MCF 10A (cell line): ENCODE measurements at places on chromosomes 2 and 18. TPM values are rescaled to one million over a fixed set of nuclear protein-coding genes. Genes with fewer than 3 reads are reported as not detected.

DNA sequence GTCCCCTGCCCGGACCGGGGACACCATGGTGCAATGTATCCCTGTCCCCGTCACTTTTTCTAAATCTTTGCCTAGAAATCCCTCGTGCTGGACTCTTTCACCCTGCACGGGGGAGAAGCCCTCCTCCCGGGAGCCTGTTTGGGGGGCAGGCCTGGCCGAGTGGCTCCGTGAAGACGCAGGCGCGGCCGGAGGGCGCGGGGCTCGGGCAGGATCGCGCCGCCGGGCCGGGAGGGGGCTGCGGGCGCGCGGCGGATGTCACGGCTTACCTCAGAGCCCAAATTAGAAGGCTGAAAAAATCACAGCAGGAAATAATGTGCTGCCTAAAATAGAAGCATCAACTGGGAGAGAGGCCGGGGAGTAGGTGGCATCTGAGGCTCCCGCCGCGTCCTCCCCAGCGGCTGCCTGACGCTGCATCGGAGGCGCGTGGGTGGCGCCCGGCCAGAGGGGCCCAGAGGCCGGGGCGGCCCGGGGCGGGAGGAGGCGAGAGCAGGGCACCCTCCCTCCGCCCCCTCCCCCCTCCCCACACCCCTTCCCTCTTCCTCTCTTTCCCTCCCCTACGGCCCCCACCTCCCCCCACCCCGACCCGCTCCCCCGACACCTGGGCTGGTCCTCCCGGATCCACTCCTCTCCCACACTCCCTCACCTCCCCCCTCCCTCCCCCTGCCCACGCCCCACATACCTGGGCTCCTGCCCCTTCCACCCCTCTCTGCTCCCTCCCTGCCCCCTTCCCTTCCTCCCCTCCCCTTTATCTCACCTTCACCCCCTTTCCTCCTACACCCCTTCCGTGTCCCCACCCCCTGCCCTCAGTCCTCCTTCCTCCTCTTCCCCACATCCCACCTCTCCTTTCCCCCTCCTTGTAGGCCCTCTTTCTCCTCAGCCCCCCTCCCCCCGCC is 51.9 kb downstream of the SLC4A1AP start:
- no peak for DNase-seq

- peak; percentile 98 for DNase-seq
These were observed 21.0 kb upstream of the STAT4 start for GRCh38 chr2:191171708-191172355.

The ANKRD23 gene
- total RNA-seq, result 3.4 and 7.6 TPM in 2 replicates

- DNase-seq, result no peak
These were observed 97.9 kb upstream of the RIOK3 start for GRCh38 chr18:23355206-23355605.

DNA sequence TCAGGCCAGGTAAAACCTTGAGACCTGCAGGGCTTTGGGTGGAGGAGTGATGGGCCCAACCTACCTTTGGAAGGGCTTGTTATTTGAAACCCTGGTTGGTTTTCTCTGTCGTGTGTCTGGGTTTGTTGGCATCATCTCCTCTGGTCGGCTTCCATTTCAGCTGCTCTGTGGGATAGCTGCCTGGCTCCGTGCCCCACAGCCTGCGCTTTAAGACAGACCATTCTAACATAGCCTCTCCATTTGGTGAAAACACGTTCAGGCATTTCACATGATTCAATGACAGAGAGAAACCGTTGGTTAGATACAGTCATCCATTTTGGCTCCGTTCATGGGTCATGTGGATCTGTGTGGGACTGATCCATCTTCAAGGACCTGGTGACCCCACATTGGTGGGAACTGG is 37.0 kb upstream of the LYPD6B start:
- no peak for DNase-seq

DNA sequence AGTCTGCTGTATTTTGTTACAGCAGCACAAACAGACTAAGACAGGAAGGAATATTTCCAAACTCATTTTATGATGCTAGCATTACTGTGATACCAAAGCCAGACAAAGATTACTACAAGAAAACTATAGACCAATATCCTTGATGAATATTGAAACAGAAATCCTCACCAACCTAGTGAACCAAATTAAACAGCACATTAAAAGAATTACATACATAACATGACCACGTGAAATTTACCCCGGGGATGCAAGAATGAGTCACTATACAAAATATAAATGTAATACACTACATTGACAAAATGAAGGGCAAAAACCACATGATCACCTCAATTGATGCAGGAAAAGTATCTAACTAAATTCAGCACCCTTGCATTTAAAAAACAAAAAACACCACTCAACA is 112.6 kb downstream of the CHN1 start:
- DNase-seq, result peak; percentile 11

The UCN gene
- total RNA-seq, result 7.9 and 9.5 TPM in 2 replicates

The TNFAIP6 gene
- total RNA-seq, result 1.8 and 3.7 TPM in 2 replicates

The RNF125 gene
- 3.5 and 6.2 TPM in 2 replicates for total RNA-seq

The TUBA4A gene
- total RNA-seq, result 37.2 and 80.5 TPM in 2 replicates

DNA sequence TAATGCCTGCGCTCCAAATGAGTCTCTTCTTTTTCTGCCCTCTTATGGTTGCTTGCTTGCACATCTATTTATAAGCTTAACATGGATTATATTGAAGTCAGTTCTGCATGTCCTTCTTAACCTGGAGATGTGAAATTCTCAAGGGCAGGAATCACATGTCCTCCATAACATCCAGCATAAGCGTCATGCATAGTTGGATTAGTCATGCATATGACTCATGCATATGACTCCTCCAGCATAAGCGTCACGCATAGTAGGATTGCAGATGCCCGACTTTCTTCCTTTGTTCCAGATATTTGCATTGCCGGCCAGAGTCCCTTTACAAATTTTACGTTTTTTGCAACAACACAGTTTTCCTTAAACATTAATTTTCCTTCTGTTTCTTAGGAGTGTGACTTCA is 308.6 kb downstream of the TGIF1 start:
- DNase-seq, result peak; percentile 85

The G6PC2 gene
- not detected in 2 replicates for total RNA-seq

The REG1A gene
- not detected in 2 replicates for total RNA-seq

DNA sequence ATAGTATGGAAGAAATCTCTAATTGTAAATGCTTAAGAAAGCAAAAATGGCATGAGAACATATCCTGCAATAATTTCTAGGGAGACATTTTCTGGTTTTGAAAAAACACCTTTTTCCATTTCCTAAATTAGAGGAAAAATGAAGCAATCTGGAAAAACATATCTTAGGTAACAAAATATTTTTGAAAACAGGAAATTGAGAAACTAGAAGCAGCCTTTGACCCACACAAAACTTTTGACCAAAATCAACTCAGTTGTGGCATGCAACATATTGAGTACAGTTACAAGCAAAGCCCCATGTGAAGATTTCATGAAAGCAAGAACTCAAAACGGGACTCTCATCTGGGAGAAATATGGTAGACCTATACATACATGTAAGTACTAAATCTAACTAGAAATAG is 28.6 kb upstream of the CHAC2 start:
- peak; percentile 11 for DNase-seq

- DNase-seq, result no peak
These were observed 114.2 kb upstream of the EPC2 start for GRCh38 chr2:148530350-148530749.

GRCh38 chr2:8355102-8355859 is 326.6 kb upstream of the ID2 start:
- no peak for DNase-seq

DNA sequence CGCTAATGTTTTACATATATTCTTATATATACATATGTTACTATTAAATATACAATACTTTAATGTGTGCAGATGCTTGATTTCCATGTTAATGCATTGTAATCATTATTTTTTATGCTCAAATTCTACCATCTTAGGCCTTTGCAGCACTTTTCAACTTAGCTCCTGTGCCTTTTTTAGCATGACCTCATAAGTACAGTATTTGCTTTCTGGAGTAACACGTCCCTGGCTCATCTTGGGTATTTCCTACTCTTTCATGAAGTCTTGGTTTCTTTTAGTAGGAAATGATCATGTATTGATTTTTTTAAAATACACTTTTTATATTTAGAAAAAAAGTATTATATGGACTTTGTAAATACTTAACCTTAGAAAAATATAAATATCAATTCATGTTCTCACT is 36.5 kb downstream of the CAB39 start:
- DNase-seq, result no peak

The TTR gene
- total RNA-seq, result not detected in 2 replicates

The PARD6G gene
- 8.1 and 8.2 TPM in 2 replicates for total RNA-seq

DNA sequence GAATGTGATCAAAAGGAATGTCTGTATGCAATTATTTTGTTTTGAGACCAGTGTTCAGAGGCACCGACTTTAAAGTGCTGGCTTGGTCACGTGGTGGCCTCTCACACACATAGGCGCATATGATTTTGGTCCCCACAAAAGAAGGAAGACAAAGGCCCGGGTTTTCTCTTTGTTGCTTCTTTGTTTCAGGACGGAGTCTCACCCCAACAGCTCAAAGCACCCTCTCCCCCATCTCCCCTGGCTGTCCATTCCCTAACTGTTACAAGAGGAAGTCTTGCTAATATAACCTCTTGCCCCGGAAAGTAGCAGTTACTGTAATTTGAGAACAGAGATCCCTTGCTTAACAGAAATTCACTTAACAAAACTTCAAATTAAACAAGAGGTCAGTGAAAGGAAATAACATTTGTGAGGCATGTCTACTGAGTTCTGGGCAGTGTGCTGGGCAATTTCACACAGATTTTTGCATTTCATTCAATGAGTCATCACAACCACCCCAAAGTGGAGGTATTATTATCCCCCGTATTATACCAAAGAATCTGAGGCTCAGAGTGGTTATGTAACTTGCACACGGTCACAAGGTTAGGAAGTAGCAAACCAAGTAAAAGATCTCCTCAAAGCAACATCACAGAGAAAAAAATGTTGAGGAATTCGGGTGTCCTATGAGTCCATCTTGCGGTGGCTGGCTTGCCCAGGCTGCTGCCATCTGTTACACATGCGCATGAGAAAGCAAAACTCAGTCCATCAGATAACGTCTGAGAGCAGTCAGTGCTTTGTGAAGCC is 75.8 kb downstream of the SDC1 start:
- peak; percentile 48 for DNase-seq

DNA sequence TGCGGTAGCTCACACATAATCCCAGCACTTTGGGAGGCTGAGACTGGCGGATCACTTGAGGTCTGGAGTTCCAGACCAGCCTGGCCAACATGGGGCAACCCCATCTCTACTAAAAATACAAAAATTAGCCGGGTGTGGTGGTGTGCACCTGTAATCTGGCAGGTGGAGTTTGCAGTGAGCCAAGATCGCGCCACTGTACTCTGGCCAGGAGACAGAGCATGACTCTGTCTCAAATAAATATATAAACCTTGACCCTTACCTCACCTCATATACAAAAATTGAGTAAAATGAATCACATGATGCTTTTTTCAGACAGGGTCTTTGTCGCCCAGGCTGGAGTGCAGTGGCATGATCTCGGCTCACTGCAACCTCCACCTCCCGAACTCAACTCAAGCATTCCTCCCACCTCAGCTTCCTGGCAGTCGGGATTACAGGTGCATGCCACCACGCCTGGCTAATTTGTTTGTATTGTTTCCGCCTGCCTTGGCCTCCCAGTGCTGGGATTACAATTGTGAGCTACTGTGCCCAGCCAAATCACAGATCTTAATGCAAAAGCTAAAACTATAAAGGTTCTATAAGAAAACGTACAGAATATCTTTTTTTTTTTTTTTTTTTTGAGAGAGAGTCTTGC is 25.3 kb downstream of the XPO1 start:
- no peak for DNase-seq

- no peak for DNase-seq
These were observed 9.3 kb upstream of the DNAJC10 start for GRCh38 chr2:182706751-182707150.

The MRO gene
- total RNA-seq, result not detected in 2 replicates

DNA sequence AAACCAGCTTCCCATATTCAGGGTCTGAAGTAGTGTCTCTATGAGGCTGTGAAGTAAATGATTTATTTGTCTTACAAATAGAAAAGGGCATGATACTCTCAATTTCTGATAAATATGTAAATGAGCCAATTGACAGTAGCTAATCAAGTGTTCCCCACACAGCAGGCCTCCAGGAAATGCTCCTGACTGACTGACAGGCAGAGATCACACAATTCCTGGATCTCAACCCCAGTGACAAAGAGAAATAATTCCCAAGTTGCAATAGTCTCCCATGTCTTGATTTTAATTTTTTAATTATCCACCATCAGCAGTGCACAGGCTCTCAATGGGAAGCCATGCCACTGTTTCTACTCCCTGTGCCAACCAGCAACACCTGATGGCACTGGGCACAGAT is 390.4 kb downstream of the SOX11 start:
- no peak for DNase-seq

- no peak for DNase-seq
These were observed 12.3 kb upstream of the LDLRAD4 start for GRCh38 chr18:13206301-13206700.

The SERPINB13 gene
- 0.49 TPM in 1 of 2 replicates, not detected in the other for total RNA-seq

- DNase-seq, result peak; percentile 40
These were observed 5.8 kb downstream of the HDLBP start for GRCh38 chr2:241309684-241310117.

GRCh38 chr2:199602271-199602895 is 144.6 kb upstream of the SATB2 start:
- DNase-seq, result peak; percentile 26

The METAP1D gene
- total RNA-seq, result 9.3 and 9.8 TPM in 2 replicates

The IL36A gene
- not detected in 2 replicates for total RNA-seq

The IL37 gene
- not detected in 2 replicates for total RNA-seq

The ICA1L gene
- total RNA-seq, result 6.5 and 8.0 TPM in 2 replicates

DNA sequence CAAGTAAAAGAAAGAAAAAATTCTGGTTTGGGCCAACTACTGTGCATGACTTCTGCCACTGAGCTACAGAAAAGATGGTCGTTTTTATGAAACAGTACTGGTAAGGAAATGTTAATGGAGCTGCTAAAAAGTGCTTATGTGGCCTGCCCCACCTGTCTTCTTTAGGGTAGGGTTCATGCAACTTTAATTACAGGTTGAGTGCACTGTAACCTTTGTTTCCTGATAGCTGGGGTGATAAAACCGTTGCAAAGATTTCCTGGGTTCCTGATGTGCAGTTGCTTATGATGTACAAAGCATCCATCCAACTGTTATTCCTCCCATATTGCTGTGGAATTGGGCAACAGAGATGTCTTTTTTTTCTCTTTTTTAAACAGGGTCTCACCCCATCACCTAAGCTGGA is 34.3 kb upstream of the PUM2 start:
- no peak for DNase-seq

DNA sequence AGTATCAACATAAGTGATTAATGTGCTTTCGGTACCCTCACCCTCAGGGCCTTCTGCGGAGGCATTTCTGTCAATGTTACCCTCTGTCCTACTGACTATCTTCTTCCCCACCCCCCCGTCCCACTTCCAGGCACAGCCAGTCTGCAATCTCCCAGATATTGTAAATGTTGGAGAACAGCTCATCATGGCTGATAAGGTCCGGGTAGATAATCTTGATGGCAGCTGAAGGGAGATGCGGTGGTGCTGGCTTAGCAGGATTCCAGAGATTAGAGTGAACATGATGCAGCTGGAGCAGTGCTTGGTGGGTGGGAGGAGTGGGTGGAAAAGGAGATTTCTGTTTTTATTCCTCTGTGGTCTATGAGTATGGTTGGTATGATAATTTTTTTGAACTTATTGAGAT is 15.5 kb downstream of the GTF2A1L start:
- no peak for DNase-seq

The CCDC141 gene
- total RNA-seq, result not detected in 2 replicates
